ENCODE measurements at places on chromosomes 3 and 15.

- DNase-seq = no peak
These were observed 43.6 kb upstream of the PLCL2 start for GRCh38 chr3:16841041-16841753.

DNA sequence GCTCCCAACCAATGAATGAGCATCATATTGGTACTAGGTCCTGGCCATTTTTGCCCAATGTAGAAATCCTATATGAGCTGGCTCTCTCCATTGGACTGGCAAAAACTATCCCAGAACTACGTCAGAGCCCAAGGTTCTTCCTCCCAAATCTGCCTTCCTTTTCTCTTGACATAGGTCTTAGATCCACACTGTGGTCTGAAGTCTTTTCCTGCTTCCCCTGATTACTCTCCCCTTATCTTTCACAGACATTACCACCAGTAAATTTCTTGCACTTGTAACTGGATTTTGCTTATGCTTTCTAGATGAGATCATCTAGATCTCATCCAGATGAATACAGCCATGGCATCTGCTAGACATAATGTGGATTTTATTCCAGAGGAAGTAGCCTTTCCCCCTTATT lies 141.2 kb upstream of the GADL1 start:
- DNase-seq = no peak

GRCh38 chr15:61076598-61077170 lies 152.4 kb downstream of the RORA start:
- DNase-seq = no peak

DNA sequence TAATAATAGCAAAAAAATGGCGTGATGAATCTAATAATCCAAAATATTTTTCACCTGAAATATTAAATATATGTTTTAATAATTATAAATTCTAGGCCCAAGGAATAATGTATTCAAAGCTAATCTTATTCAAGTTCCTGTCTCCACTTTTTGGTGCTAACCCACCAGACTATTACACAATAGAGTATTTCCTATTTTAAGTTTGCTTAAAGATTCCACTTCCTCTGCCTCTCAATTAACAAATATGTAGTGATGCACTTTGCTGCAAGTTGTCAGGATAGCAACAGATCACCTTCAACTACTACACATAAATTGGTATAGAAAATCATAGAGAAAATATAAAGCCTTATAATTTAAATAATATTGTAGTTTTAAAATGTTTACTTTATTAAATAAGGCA lies 467.5 kb downstream of the C3orf38 start:
- no peak for DNase-seq

GRCh38 chr3:197874064-197874463 lies 75.9 kb upstream of the RPL35A start:
- DNase-seq = no peak

DNA sequence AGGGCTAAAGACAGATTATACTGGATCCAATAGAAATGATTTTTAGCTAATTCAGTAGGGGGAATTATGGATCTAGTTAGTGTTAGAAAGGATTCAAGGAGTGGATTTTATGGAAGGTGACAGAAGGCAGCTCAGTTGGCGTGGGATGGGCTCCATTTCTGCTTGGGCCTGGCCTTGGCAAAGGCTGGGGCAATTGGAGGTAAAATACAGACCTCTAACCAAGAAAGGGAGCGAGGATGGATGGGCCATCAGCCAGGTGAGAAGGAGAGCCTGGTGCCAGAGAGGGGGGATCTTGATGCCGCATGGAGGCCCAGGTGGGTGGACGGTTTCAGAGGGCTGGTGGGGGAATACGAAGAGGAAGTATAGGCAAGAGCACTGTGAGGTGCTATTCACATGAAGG lies 40.7 kb upstream of the TRA2B start:
- DNase-seq = no peak

DNA sequence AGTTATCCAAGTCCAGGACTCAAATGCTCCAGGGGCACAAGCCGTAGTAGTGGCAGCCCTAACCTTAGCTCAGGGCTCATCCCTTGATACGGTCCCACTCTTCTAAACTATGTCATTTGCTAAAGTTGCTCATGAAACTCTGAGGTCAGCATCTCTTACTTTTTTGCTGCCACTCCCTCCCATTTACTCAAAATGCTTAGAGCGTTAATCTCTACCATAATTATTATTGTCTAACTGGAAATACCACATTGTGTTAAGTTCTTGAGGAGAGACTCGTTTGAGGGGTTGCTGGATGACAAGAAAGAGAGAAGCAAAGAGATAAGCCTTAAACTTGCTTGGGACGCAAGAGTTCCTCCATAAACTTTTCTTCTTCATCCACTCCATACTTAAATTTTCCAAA lies 26.9 kb upstream of the TMOD3 start:
- no peak for DNase-seq

- DNase-seq = no peak
These were observed 13.5 kb upstream of the MECOM start for GRCh38 chr3:169676925-169677537.

- DNase-seq = no peak
These were observed 1.3 kb downstream of the PLCH1 start for GRCh38 chr3:155743606-155744005.

DNA sequence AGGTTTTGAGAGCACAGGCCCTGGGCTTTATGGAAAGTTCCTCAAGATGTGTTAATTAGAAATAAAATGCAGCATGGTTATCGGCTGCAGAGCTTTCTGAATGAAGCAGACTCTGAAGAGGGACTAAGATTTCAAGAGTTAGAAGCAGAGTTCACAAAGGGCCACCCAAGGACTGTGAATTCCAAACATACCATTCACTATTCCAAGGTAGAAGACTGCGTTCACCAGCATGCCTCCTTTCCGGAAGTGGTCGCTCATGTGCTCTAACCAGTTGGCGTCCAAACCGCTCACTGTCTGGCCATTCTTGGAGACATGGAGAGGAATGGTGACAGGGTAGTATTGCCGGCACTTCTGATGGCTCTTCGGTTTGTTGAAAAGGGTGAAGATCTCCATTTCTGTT lies 104.9 kb downstream of the OXNAD1 start:
- no peak for DNase-seq

DNA sequence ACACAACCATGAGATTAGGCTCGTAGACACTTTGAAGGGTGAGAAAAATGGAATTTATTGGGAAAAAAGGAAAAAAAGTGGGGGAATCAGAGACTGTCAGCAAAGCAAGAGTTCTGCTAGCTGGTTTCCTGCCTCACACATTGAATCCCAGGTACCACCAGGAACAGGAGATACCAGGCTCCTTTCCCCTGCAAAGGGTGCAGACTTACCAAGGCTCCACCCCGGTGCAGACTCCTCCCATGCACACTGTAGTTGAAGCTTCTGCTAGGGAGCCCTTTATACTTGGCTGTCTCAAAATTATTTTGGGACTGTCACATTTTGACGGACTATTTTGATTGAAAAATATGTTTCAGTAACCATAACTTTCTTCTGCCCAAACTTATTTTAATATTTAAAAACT lies 819.9 kb upstream of the GBE1 start:
- DNase-seq = no peak

DNA sequence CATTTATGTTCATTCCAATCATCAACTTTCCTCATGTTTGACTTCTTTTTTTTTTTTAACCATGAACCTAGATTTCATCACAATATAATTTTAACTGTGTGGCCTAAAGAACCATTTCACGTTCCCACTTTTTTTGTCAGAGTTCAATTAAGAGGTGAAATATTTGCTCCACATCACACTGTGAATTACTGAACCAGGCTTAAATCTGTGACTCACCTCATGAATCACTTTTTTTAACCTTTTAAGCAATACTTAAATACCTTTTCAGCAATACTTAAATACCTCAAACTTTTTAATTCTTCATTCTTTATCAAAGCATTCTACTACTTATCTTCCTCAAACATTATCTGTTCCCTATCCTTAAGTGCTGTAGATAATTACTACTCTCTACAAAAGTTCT lies 137.6 kb downstream of the SI start:
- DNase-seq = no peak

DNA sequence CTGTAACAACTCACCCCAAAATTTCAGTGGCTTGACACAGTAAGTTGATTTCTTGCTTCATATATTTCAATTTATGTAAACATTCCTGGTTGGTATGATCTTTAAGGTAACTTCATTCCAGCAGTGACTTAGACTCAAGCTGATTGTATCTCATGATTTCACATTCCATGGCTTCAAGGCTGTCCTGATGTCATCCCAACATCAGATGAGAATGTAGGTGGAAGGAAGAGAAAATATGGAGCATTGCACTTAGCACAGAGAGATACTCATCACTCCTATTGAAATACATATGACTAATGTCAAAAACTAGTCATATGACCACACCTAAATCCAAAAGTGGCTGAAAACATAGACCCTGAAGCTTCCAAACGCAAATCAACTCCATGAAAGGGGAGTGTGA lies 793.8 kb downstream of the TBL1XR1 start:
- no peak for DNase-seq

DNA sequence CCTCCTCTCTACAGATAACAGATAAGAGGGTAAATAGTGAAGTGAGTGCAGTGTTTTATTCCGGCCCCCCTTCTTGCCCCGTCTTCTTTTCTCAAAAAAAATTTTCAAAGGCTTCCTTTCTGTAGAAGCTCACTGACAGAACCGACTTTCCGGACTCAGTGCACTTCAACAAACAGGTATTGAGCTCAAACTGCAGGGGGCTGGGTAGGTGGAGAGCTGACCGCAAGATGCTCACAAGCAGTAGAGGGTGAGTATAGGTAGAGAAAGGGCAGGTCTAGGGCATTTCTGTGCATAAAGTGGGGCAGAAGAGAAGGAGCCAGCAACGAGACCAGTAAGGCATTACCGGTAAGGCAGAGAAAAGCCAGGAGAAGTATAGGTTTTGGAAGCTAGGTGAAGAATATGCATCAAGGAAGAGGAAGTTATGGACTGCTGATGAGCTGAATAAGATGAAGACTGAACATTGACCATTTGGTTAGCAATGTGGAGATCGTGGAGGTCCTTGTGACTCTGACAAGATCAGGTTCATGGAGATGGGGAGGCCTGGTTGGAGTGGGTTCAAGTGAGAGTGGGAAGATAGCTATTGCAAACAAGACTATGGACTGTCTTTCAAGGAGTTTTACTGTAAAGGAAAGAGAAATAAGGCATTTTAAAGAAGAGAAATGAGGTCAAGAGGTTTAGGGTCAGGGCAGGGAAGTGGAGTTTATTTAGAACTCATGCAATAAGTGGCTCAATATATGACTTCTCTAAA lies 97.4 kb downstream of the ST6GAL1 start:
- DNase-seq = no peak

Measured in head of caudate nucleus (tissue), 42 donors.